GM12865 (cell line): ENCODE measurements at places on chromosomes 11 and 22.

DNA sequence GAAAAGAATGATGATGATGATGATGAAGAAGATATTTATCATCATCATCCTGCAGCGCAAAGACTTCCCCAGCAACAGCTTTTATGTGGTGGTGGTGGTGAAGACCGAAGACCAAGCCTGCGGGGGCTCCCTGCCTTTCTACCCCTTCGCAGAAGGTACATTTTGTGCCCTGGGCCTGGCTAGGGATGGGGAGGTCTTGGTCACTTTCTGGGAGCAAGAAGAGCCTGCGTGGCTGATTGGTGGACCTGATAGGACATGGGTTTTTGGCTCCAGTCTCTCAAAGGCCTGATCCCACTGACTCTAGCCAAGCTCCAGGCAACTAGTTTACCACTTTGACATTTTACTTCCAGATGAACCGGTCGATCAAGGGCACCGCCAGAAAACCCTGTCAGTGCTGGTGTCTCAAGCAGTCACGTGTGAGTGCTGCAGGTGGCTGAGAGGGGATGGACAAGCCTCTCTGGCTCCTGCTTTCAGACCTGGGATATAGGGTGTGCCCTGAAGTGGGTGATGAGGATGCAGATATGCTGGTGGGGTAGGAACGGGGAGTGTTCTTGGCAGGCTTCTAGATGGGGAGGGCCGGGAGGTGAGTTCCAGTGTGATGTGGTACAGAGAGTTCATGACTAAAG, 5.3 kb downstream of the SIDT2 start:
- no peak for DNase-seq

GRCh38 chr11:125496529-125496857, 428 bp upstream of the FEZ1 start:
- no peak for DNase-seq

DNA sequence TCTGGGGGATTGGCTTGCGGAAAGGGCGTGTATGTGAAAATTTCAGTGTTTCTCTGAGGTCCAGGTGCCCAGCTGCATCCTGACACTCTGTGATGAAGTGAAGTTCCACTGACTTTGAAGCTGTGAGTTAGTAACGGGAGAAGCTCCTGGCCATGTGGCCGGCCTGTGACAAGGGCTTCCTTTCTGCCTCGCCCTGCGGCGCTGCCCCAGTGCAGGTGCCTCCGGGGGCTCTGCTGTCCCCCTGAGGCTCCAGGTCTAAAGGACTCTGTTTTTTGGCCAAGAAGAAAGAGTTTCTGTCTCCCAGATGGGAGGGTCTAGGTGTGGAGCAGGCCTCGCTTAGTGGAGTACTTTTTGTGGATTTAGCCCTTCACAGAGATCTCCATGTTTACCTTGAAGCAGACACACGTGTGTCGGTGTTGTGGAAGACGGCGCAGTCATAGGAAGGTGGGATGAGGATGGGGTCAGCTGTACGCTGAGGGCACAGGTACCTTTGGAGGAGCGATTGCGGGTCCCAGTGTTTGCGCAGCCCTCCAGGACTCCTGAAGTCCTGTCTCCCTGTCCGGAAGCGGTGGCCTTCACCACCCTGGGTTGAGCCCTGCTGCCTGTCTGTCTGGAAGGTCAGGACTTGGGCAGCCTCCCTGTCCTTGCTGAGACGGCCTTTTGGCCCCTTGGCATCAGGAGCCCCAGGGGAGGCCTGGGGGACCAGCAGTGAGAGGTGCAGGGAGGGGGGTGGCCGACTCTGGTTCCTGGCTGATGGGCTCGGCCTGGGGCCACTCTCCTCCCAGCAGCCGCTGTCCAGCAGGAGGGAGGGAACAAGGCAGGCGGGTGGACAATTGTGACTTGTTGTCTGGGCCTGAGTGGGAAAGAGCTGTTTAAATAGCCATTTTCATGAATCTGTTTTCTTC, 1249.3 kb downstream of the BRD1 start:
- DNase-seq: no peak

- DNase-seq: no peak
These were observed 546.8 kb downstream of the BUD13 start for GRCh38 chr11:116225784-116226585.

- DNase-seq: peak; percentile 62
These were observed 658.2 kb downstream of the NTM start for GRCh38 chr11:132028380-132029240.

GRCh38 chr11:22922672-22923071, 62.4 kb upstream of the CCDC179 start:
- DNase-seq: no peak

- DNase-seq: peak; percentile 91
These were observed 37.0 kb upstream of the FTH1 start for GRCh38 chr11:62004473-62004872.

- no peak for DNase-seq
These were observed 125.6 kb upstream of the LMO1 start for GRCh38 chr11:8389029-8389996.

GRCh38 chr22:33000342-33001280, 57.6 kb downstream of the SYN3 start:
- DNase-seq: peak; percentile 19

DNA sequence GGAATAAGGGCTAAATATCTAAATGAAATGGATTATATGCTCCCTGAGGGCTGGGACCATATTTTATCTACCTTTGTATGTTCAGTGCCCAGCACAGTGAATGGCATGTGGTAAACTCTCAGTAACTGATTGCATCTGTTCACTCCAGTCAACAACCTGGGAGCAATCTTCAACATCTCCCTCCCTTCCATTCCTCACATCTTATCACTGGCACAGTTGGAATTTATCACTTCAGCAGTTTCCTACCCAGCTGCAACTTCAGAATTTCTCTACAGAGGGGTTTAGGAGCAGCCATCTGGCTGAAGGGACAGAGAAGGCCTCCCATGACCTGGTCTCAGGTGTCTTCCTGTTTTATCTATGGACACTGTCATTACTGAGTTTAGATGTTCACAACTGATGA, 9.8 kb upstream of the SIK2 start:
- DNase-seq: no peak

GRCh38 chr11:46036969-46037368, 84.3 kb downstream of the PHF21A start:
- DNase-seq: no peak

DNA sequence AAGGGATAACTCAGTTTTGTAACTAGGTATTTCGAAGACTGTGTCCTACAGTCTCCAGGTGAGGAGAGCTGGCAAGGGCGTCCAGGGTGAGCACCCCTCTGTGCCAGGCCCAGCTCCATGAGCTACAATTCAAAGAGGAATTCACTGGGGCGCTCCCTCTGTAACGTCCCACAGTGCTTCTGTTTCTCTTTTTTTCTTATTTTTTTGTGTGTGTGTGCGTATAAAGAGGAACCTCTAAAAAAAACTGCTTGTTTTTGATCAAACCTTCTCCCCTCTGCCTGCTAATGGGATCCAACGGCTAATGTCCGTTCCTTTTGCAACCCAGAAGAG, 17.1 kb downstream of the ASCC2 start:
- no peak for DNase-seq

DNA sequence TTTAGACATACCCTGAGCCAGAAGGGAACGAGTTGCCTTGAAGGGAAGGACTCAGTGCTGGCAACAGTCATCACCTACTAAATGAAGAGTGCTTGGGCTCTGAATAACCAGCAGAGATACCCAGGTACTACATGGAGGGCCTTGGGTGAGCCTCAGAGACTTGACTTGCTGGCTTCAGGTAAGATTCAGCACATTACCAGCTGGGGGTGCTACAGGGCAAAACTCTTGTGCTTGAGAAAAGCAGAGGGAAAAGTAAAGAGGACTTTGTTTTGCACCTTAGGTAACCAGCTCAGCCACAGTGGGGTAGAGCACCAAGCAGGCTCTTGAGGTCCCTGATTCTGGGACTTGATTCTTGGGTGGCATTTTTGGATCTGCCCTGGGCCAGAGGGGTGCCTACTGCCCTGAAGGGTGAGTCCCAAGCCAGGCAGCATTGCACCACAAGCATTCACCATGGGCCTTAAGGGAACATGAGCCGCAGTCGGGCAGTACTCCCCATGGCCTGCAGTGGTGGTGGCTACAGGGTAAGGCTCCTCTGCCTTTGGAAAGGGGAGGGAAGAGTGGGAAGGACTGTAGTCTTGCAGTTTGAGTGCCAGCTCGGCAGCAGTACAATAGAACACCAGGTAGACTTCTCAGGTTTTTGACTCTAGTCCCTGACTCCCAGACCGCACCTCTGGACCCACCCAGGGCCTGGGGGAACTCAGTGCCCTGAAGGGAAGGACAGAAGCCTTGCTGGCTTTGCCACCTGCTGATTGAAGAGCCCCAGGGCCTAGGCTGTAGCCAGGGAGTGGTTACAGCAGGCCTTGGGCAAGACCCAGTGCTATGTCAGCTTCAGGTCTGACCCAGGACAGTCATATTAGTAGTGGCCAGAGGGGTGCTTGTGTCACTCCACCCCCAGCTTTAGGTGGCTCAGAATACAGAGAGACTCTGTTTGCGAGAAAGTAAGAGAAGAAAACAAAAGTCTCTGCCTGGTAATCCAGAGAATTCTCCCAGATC, 22.7 kb upstream of the PLEKHA7 start:
- DNase-seq: peak; percentile 28

DNA sequence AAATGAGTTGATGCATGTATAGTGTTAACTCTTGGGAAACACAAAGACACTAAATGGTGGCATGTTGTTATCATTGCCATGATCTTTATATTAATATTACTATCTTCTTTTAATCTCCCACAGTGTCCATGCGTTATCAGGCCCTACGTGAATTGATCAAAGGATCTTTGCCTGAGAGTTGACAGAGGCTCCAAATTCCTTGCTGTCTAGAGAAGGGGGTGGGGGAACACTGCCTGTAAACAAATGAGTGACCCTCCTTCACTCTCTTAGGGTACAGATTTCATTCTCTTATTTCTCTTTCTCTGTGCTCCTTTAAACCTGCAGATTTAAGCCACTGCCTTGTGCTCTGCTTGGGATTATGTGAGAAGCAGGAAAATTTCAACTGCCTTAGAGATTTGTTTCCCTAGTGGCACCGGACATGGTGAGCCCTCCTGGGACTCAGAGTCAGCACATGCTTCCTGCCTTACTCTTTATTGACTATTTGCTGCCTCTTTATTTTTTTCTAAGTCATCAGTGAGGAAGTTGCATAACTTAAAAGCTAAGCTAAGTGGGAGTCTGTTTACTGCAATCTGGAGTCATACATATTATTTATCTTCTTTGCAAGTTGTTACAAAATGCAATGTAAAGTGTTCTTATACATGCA, 122.9 kb downstream of the MAML2 start:
- DNase-seq: no peak
